ENCODE measurements at places on chromosomes 3 and 15.

GRCh38 chr3:52333869-52334557 lies 17.9 kb downstream of the DNAH1 start:
- no peak for DNase-seq

- no peak for DNase-seq
These were observed 77.5 kb downstream of the IGF1R start for GRCh38 chr15:98725874-98726273.

DNA sequence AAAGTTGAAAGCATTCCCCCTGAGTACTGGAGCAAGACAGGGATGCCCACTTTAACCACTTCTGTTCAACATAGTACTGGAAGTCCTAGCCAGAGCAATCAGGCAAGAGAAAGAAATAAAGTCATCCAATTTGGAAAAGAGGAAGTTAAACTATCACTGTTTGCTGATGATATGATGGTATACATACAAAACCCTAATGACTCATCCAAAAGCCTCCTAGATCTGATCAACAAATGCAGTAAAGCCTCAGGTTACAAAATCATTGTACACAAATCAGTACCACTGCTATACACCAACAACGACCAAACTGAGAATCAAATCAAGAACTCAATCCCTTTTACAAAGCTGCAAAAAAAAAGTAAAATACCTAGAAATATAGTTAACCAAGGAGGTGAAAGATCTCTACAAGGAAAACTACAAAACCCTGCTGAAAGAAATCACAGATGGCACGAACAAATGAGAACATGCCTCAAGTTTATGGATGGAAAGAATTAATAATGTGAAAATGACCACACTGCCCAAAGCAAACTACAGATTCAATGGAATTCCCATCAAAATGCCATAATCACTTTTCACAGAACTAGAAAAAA lies 40.3 kb downstream of the RPL39L start:
- no peak for DNase-seq

- no peak for DNase-seq
These were observed 53.8 kb upstream of the PLAAT1 start for GRCh38 chr3:193187070-193187722.

DNA sequence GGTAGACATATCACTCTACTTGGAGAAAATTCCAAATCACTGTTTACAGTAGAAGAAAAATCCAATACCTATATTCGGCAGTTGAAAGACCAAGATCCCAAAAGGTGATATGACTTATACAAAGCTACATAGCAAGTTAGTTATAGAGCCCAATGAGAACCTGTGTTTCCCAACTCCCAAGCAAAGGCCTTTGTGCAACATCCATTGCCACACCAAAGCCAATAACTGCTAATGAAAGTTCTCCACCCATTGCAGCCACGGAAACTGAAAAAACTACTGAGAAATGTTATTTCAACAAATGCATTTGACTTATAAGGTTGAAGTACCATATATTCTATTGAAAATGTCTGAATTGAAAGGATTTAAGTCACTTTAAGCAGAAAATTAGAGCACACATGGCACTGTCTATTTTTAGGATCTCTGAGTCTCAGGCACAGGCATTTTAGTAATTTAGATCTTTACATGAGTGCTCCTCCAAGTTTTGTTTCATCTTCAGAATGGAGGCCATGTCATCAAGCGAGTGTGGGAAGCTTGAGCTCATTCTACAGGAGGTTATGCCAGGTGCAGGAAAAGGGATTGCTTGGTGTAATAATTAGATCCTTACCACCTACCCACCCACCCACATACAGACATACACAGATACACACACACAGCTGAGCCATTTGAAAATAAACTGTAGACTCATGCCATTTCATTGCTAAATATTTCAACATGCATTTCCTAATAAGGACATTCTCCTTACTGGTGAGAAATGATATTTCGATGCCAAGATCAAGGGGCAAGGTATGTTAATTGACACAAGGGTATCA lies 19.7 kb upstream of the ANO10 start:
- DNase-seq, result no peak

DNA sequence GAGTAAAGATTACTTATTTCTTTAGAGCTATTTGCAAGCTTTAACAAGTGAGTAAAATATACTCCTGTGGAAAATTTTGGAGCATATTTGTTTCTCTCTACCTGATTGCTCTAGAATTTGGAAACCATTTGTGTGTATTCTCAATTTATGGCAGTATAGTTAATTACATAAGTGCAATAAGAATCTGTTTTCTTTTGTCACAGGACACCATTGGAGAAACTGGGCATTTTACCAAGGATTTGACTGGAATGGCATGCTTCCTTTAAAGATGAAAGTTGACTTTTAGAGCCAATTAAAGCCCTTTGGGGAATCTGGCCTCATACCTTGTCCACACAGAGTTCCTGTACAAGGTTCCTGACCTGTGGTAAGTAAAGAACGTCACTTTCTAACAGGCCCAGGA lies 38.4 kb downstream of the PAQR5 start:
- DNase-seq, result no peak

DNA sequence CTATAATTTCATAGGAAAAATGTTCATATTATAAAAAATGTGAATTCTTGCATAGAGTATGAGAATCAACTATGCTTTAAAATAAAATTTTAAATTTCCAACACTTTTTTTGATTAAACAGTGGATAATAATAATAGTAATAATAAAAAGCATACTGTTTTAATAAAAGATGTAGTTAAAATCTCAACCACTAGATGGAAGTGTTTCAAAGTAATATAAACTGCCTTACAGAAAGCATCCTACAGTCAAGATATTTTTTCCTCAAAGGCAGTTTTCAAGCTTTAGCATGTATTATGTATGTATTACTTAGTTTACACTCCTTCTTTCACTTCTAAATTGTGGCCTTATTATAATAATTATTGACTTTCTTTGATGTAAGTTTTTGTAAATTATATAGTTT lies 217.5 kb downstream of the CHL1 start:
- DNase-seq, result peak; percentile 2

DNA sequence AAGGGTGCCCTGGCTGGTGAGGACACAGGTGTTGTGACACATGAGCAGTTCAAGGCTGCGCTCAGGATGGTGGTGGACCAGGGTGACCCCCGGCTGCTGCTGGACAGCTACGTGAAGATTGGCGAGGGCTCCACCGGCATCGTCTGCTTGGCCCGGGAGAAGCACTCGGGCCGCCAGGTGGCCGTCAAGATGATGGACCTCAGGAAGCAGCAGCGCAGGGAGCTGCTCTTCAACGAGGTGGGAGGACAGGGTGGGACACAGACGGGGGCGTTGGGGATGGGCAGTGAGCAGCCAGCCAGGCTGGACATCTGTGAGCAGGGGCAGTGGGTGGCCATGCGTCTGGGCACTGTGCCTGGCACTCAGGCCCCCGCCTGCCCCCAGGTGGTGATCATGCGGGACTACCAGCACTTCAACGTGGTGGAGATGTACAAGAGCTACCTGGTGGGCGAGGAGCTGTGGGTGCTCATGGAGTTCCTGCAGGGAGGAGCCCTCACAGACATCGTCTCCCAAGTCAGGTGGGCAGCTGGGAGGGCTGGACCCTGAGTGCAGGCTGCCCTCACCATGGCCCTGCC lies 10.3 kb downstream of the ANKRD63 start:
- DNase-seq, result no peak

- DNase-seq, result no peak
These were observed 18.2 kb upstream of the HCN4 start for GRCh38 chr15:73386886-73387506.

- DNase-seq, result no peak
These were observed 13.7 kb downstream of the ANXA2 start for GRCh38 chr15:60384053-60384452.

- DNase-seq, result peak; percentile 5
These were observed 727 bp downstream of the NSMCE3 start for GRCh38 chr15:29268706-29269484.

DNA sequence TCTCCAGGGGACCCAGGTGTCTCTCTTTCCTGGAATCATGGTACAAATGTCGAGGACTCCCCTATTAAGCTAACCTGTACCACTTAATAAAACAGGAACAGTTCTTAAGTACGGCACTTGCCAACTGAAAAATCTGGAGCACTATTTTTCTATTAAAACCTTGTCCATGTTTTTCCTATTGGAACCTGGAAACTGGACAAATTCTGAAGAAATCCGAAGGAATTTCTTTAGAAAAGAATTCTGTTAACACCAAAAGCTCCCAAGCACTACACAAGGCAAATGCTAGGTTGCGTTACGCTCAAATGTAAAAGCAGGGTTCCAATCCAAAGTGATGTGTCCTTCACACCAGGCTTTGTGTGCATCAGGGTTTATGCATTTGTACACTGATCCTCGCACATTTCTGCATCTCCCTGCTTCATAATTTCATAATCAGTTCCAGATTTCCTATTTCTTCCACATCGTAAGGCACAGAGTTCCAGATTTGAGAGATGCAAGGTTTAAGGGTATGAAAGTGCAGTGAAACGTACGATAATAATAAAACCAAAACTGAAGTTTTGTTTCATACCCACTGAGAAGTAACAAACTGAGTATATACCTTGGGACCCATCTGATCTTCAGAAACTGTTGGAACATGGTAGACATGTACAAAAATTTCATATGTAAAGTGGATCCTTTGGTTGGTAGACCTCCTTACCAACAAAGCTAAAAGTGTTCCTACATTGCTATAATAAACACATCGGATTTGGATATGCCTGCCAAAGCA lies 132.1 kb upstream of the WNT5A start:
- DNase-seq, result no peak

- DNase-seq, result no peak
These were observed 23.4 kb downstream of the SOX14 start for GRCh38 chr3:137787529-137787928.

DNA sequence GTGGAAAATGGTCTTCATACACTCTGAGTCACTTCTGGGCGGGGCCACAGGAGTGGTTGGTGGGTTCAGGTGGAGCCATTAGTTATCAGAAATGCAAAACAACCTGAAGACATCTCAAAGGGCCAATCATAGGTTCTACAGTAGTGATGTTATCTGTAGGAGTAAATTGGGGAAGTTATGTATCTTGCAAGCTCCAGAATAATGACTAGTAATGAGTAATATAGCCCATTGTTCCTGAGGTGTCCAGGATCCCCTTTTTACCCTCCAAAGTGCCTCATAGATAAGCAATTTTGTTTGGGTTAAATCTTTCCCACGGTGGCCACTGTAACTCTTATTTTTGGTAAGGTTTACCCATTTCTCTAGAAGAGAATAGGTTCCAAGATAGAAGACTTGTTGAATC lies 91.7 kb downstream of the PIK3R4 start:
- no peak for DNase-seq

DNA sequence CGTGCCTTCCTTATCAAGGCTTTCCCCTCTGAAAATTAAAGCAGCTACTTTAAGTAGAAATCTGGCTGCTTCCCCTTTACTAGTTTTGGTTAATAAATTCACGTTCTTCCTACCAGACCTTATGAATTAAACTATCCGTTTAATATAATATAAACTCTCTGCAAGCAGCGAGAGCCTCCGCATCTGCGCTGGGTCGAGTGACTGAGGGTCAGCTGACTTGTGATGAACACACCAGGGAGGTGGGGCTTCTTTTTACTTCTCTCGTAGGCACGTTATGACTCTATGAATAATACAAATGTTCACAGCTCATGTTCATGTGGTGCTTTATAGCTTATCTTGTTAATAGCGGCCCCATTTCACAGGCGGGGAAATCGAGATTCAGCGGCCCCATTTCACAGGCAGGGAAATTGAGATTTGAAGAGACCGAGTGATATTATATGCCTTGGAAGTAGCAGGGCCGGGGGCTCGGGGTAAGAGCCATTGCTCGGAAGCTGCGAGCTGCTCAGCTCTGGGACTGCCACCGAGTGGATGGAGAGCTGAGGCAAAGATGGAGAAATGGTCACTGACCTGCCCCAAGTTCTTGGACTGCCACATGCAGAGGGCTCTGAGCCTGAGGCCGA lies 8.3 kb downstream of the MUC4 start:
- DNase-seq, result no peak

DNA sequence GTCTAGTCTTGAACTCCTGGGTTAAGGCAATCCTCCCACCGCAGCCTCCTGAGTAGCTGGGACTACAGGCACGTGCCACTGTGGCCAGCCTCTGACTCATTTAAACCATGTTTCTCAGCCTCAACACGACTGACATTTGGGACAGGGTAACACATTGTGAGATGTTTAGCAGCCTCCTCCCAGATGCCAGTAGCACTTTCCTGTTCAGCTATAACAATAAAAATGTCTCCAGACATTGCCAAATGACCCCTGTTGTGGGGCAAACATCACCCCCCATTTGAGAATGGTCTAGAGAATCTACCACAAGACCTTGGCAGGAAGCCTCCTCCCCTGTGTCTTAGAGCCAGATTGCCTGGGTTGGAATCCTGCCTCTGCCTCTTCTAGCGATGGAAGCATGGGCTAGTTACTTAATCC lies 8.4 kb downstream of the TMEM40 start:
- DNase-seq, result no peak

DNA sequence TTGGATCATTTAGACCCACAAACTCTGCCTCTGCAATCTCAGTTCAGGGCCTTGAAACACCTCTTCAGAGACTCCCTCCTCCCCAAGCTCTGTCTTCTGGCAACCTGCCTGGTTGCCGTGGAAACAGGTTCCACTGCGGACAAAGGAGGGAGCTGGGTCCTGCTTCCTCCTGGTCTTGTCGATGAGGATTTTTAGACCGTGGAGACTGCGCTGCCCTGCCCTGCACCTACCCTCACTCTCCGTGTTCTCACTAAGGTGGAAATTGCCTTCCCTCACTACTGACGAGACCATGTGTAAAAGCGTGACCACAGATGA lies at the start of gene RTP1:
TSS of gene RTP1 (plus strand) at position 152 of the 315 bp plus-strand sequence. CDS start at position 182, 30 bp downstream.
- no peak for DNase-seq

DNA sequence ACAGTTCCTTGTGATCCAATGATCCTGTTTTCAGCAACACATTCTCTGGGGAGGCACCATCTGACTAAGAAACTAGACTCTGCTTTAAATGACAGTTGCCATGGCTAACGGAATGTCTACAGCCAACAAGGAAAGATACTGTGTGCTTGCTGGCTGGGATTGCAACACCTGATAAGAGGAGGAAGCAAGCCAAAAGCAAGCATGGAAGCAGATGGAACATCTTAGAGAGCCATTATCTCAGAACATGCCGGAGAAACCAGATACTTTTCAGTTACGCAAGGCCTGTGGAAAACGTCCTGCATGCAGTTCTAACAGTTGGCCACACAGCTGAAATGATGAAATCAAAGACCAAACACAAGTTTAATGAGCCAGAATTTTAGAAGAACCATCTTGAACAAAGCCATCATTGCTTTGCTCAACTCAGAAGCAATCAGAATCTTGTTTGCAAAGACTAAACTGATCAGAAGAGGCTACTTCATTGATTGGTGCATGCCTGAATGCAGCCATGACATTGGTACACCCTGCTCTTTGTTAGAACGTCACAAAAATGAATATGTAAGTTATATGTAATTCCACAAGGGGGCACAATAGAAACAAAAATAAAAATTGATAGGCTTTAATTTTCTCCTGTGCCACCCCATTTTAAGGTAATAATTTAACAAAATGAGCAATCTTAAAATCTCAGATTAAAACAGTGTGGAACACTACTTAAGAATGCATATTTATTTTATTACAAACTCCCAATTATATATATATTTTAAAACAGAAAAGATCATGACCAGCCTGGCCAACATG lies 50.8 kb downstream of the GXYLT2 start:
- DNase-seq, result peak; percentile 70

GRCh38 chr3:31043184-31043819 lies 148.8 kb upstream of the GADL1 start:
- no peak for DNase-seq
